ENCODE measurements at places on chromosomes 7 and 10.

DNA sequence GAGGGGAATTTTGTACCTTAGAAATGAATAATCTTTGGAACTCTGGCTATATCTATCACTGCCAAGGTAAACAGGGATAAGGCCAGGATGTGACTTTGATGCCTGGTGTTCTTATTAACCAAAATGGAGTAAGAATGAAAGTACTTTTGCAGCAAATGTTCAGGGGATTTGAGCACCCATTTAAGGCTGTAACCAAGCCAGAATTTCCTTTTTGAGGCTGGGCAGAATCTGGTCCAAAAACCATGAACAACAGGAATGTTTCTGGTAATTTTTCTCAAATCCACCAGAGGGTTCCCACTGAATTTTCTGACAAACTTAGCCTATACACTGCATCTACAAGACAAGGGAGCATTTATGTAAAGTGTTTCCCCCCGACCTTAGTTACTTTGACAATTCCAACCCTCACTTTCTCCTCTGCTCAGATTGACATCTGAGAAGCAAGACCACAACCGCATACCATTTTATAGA lies 120.6 kb downstream of the BAMBI start:
- no peak for DNase-seq

DNA sequence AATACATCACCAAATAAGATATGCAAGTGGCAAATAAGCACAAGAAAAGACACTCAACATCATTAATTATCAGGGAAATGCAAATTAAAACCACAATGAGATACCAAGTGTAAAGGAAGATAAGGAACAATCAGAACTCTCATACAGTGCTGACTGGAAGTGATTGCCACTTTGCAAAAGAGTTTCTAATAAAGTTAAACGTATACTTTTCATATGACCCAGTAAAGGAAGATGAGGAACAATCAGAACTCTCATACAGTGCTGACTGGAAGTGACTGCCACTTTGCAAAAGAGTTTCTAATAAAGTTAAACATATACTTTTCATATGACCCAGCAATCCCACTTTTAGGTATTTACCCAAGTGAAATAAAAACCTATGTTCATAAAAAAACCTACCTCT lies 12.2 kb upstream of the JMJD1C start:
- DNase-seq = no peak

DNA sequence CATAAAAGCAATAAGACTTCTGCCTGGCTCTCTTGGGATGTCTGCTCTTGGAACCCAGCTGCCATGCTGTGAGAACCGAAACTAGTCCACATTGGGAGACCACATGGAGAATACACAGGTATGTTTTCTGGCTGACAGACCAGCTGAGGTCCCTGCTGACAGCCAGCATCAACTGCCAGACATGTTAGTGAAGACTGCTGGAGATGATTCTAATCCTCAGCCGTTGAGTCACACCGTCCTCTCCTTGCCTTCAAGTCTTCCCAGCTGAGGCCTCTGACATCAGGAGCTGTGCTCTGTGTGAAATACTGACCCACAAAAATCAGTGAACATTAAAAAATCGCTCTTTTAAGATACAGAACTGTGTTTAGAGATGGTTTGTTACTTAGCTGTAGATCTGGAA lies 36.9 kb upstream of the AGR2 start:
- DNase-seq = no peak

- DNase-seq = peak; percentile 41
Measured at GRCh38 chr10:88932539-88933256, 19.9 kb downstream of the ACTA2 start.

GRCh38 chr7:96531331-96531730 lies 178.3 kb downstream of the SEM1 start:
- no peak for DNase-seq

GRCh38 chr10:131822013-131822691 lies 78.7 kb upstream of the PPP2R2D start:
- DNase-seq = no peak

GRCh38 chr7:25031432-25031831 lies 51.5 kb upstream of the OSBPL3 start:
- DNase-seq = no peak

GRCh38 chr7:149048805-149049204 lies 20.5 kb upstream of the PDIA4 start:
- DNase-seq = no peak

DNA sequence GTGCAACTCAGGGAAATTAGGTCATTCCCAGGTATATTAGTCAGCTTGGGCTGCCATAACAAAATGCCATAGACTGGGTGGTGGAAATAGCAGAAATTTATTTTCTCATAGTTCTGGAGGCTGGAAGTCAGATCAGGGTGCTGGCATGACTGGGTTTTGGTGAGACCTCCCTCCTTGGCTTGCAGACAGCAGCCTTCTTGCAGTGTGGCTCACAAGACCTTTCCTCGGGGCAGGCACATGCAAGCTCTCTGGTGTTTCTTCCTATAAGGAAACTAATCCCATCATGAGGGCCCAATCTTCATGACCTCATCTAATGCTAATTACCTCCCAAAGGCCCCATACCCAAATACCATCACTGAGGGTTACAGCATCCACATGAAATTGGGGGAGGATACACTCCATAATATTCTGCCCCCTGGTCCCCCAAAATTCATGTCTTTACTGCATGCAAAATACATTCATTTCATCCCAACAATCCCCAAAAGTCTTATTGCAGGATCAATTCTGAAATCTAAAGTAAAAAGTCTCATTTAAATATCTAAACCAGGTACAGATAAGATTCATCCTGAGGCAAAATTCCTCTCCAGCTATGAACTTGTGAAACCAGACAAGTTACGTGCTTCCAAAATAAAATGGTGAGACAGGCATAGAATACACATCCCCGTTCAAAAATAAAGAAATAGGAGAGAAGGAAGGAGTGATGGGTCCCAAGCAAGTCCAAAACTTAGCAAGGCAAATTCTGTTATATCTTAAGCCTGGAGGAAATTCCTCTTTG lies 17.4 kb upstream of the CBLL1 start:
- no peak for DNase-seq

DNA sequence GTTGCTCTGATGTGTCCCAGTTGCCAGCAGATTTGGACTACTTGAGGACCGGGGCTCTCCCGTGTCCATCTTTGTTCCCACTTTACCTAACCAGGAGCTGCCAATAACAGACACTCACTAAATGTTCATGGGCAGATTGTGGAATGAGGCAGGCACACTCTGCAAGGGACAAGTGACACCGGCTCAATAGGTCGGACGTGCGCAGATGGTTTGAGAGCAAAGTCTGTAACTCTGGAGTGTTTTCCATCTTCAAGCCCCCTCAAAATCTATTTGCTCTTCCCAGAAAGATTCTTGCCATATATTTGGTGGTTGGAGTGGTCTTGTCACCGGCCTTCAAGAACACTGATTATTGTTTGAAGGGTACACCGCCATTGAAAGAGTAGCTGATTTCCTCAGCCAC lies 47.2 kb downstream of the THNSL1 start:
- no peak for DNase-seq
